ENCODE measurements at places on chromosomes 6 and 20.
A peak's percentile ranks its signal among the peaks of the same experiment; 100 is the strongest.

GRCh38 chr6:53412751-53413150, 64.0 kb upstream of the ELOVL5 start:
- no peak for DNase-seq

GRCh38 chr6:118187568-118188164, 280.6 kb downstream of the SLC35F1 start:
- DNase-seq, result no peak

- DNase-seq, result peak; percentile 68
Measured at GRCh38 chr20:1671891-1672669, 14.5 kb upstream of the SIRPG start.

DNA sequence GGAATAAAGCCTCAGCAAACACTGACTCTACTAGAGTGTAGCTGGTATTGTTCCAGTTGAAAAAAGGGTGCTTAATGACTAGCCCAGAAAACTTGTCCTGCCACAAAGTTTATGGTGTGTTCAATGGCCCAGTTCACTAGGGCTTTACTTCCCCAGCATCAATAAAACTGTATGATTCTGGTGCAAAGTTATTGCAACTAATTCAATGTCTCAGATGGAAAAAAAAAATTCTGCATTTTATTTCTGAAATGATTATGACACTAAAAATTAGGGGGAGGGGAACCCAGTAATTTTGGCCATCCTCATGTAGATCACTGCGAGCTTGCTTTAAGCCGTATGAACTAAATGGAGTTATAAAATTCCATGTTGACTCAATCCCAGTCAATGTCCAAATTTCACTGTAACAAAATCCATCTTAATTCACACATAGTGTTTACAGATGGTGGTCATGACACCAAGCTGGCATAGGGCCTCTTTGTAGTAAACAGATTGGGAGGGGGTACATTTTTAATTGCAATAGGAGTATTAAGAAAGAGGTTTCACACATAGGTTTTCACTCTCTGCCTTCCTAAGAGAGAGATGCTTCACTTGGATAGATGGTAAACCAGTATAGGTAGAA, 41.2 kb downstream of the PTPRK start:
- no peak for DNase-seq

DNA sequence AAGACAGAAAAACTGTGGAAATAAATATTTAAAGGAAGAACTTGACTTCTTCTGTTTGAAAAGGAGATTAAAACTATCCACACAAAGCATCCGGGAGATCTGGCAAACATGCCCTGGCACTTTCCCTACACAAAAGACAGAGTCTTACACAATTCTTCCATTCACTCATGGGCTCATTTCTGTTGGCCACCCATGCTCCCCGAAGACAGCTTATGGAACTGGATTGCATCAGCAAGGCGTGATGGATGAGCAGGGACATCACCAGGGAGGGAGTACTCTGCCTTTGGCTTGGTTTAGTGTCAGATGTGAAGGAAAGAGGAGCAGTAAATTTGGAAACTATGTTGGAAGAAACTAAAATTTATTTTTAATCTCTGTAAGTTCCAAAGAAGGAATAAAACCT, 379.3 kb downstream of the CD109 start:
- no peak for DNase-seq

DNA sequence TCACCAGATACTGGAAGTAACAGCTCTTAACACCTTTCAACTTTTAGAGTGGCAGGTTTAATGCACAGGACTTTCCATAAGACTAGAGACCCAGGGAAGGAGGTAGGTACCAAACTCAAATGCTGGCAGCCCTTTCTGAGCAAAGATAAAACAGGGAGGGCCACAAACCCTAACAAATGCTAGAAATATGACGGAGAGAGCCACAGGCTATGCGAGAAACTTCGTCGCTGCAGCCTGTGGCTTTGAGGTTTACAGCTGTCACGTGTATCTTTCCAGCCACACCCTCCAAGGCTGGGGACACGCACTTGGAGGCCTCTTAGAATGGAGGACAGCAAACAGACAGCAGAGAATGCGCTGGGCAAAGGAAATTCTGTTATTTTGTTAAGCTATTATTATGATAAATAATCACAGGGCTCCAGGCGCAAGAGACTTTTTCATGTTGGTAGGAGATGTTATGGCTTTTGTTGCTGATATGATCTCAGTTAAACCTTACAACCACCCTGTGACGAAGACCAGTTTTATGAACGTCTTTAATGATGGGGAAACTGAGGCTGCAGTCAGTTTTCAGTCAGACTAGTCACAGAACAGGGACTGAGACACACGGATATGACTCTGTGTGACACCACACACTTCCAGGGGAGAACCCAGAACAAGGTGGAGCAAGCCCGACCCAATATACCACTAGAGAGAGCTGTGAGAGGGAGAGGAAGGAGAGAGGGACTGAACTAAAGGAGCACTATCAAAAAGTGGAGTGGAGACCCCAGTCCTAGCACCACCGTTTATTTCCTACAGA, 2.0 kb downstream of the TRAM2 start:
- DNase-seq, result peak; percentile 90

DNA sequence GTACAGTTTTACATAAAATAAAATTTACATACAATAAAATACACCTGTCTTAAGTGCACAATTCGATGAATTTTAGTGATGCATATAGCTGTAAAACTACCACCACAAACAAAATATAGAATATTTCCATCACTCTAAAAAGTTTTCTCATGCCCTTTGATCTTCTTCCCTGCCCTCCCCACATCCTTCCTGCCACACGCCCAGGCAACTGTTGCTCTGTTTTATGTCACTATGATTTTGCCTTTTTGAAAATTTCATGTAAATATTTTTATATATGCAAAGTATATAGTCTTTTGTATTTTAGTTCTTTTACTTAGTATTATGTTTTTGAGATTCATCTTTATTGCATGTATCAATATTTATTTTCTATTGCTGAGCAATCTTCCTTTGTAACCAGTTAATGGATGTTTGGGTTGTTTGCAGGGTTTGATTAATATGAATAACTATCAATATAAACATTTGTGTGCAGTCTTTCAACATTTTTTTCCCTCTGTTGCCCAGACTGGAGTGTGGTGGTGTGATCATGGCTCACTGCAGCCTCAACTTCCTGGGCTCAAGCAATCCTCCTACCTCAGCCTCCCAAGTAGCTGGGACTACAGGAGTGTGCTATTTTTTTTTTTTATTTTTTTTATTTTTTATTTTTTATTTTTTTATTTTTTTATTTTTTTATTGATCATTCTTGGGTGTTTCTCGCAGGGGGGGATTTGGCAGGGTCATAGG, 23.8 kb upstream of the SAMHD1 start:
- DNase-seq, result peak; percentile 91

- no peak for DNase-seq
Measured at GRCh38 chr6:147054158-147054557, 150.1 kb upstream of the STXBP5 start.

GRCh38 chr6:147040121-147040910, 163.9 kb upstream of the STXBP5 start:
- no peak for DNase-seq

DNA sequence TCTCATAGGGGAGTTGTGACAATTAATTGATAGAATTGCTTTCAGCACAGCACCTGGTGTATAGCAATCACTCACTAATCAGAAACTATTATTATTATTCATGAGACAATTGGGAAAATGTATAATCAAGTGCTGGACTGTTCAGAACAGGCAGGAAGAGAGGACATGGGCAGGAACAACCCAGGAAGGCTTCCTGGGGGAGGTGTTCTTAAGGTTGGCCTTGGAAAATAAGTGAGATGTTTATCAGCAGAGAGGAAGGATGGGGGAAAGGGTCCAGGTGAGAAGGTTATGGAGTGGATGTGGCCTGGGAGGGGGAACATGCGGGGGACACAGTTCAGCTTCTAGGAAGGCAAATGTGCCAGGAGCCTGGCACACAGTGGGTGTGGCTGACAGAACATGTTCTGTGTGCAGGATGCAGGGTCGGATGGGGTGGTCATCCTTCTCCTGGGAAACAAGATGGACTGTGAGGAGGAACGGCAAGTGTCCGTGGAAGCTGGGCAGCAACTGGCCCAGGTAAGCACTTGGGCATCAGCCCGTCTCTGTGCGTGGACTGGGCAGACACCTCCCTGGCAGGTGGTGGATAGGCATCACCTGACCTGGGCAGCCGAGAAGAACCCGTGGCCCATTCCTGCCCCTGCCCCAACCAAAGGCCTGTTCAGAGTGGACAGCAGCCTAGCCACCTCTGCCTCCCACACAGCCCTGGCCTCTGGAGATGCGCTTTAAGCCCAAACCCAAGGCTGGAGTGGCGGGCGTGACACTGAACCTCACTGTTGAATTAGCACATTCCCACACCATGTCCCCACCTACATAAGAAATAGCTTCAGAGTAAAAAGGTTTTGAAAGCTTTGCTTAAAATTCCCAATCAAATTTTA, 30.9 kb downstream of the RAB44 start:
- no peak for DNase-seq

GRCh38 chr6:81023709-81024108, 728.8 kb downstream of the TENT5A start:
- no peak for DNase-seq

GRCh38 chr6:132818404-132819359, 4.3 kb downstream of the RPS12 start:
- DNase-seq, result no peak

DNA sequence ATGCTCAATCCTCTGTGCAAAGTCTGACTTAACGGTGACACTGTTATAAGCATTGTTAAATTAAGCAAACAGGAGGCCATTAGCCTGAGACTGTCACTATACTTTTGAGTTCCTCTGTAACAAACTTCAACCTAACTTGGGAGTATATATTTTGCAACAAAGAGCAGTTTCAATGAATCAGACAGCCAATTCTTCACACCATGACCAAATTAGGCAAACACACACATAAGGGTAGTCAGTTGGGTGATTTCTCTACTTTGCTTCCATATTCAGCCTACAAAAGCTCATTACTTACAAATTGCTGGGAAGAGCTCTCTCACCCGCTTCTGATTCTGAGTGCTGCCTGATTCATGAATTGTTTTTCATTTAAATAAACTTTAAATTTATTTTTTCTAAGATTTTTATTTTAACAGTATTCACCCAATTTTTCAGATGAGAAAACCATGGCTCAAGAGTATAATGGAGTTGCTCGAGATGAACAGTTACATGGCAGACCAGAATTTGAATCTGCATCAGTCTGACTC, 60.5 kb downstream of the HACE1 start:
- DNase-seq, result no peak

DNA sequence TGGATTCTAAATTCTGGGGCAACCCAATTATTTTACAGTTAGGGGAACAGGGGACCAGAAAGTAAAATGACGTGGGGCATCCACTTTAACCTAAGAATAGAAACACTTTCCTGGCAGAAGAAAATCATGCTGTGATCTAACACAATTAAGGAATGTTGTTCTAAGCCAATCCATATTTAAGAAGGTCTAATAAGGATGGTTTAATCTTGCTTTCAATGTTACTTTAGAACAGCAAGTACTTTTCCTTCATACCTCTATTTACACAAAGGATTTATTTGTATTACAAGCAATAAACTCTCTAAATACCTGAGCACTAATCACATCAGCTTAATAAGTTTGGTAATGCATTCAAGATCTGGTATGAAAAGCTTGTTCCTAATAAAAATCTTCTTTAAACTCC, 32.4 kb downstream of the SLC2A12 start:
- no peak for DNase-seq

DNA sequence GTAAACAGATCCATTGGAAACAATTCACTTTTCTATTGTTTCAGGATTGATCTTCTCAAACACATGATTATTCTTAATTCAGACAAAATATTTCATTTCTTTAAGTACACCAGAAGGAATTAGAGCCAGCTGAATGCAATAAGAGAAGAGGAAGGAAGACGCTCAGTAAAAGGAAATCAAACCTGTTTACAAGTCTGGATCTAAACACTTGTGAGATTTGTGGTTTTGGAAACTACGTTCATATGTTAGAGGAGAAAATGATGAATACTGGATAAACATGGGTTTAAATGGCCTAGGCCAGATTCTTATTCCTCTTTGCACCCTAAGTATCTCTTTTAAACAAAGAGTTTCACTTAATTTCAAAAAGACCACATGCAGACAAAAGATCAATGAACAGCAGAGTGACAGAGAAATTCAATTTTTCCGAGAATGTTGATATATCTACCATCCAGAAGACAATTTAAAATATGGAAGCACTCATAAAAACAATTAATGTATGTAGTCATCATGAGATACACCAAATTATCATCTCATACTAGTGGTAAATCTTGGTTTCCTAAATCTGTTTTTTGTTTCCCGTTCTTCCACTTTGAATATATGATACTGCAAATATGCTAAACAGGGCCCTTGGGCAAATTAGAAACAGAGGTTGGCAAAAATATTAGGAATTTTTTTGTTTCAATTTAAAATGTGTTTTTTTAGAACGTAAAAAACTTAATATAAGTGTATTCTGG, 703.5 kb upstream of the CITED2 start:
- no peak for DNase-seq

GRCh38 chr20:1005452-1006027, 3.4 kb upstream of the RSPO4 start:
- peak; percentile 72 for DNase-seq

DNA sequence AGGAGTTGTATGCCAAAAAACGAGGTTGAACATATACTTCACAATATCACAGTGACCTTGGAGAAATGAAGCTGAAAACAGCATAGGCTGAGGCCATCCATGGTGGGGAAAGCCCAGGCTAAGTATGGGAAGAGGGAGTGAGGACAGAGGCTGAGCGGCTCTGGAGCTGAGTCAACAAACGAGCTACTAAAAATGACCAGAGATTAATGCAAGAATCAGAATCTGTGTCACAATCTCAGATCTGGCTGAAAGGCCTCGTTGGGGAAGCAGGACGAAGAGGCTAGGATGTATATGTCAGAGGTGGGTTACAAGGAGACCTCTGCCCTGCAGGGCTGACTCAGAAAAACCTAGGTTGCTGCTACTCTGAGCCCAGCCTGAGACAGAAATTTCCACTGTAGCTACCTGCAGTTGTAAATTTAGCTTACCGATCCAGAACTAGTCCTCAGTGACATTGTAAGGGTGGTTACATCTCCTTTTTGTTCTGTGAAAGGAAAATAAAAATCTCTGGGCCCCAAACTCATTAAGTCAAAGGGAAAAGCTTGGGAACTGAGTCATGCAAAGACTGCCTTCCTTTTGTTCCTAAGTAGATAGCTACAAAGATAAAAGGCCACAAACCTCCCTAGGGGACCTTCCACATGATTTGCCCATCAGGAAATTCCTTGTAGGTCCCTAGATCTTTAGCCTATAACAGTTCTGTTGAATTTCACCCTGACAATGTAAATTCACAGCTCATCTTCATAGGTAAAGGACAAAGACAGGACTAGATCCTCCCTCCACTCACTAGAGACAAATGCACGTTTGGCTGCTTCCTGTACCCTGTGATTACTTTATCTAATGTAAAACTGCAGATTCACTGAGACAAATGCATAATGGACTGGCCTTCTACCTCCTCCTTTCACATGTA, 8.5 kb upstream of the TUBB2A start:
- DNase-seq, result no peak
